ENCODE measurements at places on chromosomes 4 and X.

- DNase-seq: no peak
- no peak overlapping the region for H3K27ac ChIP-seq
- peaks cover 3% of the 10 kb centered on the region for H3K36me3 ChIP-seq
- H3K4me3 ChIP-seq: no peak overlapping the region
- peaks cover 78% of the 10 kb centered on the region for H3K27me3 ChIP-seq
- peaks cover 25% of the 10 kb centered on the region for H3K4me1 ChIP-seq
Observed at GRCh38 chr4:789571-790465, 36.1 kb downstream of the CPLX1 start.

GRCh38 chrX:7706032-7706431 lies 136.9 kb upstream of the VCX start:
- no peaks in the 10 kb centered on the region for H3K27me3 ChIP-seq
- no peak overlapping the region for H3K4me3 ChIP-seq
- no peaks in the 10 kb centered on the region for H3K4me1 ChIP-seq
- DNase-seq: no peak

DNA sequence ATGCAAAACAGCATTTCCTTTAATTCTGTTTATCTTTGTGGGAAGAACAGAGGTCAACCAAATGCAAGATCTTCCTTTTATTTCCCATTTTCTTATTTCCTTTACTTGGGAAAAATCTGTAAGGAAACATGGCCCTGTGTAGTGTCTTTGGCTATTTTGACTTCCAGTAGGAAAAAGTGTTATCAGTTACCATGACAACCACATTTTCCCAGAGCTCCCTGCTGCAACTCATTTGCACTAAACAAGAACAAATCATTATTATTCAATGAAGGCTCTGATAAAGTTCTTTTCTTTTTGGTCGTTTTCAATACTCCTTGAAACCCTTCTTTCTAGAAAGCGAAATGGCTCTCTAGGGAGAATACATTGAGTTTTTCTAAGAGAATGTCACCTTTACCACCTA lies 117.2 kb upstream of the DDX53 start:
- no peaks in the 10 kb centered on the region for H3K27me3 ChIP-seq
- no peaks in the 10 kb centered on the region for H3K36me3 ChIP-seq
- H3K4me1 ChIP-seq: no peaks in the 10 kb centered on the region
- DNase-seq: no peak
- no peak overlapping the region for H3K27ac ChIP-seq
- no peak overlapping the region for H3K4me3 ChIP-seq

DNA sequence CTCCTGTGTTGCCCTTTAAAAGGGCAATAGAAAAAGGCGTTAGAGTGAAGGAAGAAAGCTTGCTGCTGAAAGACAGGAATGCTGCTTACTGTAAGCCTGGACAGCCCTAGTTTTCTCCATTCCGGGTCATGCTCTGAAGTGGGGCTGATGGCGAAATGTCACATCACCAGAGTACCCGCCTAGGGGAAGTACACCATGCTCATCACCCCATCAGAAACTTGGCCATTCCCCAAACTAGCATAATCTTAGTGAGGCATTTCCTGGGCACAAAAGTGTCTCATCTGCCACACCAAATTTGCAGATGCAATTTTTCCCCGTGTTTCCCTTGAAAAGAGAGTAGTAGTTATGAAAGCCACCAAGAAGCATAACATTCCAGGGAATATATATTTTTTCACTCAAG lies 47.8 kb upstream of the CAMK2D start:
- H3K27me3 ChIP-seq: no peaks in the 10 kb centered on the region
- no peak overlapping the region for H3K27ac ChIP-seq
- no peaks in the 10 kb centered on the region for H3K4me1 ChIP-seq
- no peak overlapping the region for H3K4me3 ChIP-seq
- no peaks in the 10 kb centered on the region for H3K36me3 ChIP-seq
